ENCODE measurements at places on chromosomes 5 and 9.
A peak's percentile ranks its signal among the peaks of the same experiment; 100 is the strongest.

DNA sequence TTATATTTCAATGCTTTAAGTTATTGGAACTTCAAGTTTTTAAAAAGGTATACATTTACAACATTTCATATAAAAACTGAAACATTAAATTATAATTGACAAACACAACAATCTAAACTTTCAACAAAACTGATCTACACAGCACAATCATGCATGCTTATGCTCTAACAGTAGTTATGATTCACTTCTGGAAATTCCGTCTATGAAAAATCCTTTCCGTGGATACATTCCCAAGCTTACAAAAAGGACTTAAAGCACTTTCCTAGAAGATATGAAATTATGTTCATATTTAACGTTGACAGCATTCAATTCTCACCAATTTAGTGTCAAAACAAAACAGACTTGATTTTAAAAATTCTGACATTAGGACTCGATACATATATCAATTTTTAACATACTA is 3.7 kb downstream of the HNRNPH1 start:
- DNase-seq, result no peak

- DNase-seq, result no peak
Observed at GRCh38 chr5:53433026-53433425, 47.4 kb upstream of the FST start.

DNA sequence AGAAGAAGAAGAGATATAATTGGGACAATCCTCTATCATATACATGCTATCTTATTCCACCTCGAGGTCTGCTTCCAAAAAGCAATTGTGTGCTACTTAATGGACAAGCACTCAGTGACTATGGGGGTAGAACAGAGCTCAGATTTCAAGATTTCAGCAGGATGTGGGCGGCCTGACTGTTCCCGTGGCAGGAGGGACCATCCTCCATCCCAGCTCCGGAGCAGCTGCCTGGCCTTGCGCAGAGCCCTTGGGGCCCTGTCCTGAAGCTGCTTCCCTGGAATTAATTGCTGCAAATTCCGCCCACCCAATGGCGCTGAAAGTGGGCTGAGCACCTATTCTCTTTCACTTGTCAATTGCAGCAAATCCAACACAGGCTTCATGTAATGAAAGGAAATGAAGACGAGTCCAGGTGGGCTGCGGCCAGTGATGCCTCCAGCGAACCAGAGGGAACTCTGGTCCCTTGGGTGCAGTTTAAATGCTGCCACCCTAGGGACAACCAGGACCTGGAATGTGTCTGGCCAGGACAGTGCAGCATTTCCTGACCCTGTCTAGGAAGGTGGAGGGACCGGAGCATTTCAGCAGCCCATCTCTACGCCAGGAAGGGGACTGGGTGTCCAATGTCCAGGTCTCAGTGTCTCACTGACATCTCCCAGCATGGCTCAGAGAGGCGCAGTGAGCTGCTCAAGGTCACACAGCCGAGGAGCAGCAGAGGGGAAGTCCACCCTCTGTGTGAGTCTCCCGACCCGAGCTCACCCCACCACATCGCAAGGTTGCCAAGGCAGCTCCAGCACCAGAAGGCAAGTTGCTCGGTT is 50.5 kb upstream of the FCN1 start:
- no peak for DNase-seq

DNA sequence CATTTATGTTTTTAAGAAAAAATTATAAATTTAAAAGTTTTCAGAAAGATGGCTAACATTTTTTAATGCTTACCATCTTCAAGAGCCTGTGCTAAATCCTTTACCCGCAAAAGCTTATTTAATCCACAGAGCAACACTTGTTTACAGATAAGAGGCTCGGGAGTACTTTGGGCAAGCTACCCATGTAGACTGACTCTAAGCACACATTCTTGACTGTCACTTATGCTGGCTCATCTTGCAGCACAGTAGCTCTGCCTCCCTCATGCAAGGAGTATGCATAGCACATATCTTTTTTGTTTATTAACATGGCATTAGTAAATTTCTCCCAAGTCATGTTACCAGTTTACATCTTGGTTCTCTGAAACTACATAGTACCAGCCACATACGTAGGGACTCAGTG is 14.7 kb downstream of the SH3RF2 start:
- DNase-seq, result no peak

- no peak for DNase-seq
Observed at GRCh38 chr9:68454579-68455334, 85.9 kb downstream of the TMEM252 start.

DNA sequence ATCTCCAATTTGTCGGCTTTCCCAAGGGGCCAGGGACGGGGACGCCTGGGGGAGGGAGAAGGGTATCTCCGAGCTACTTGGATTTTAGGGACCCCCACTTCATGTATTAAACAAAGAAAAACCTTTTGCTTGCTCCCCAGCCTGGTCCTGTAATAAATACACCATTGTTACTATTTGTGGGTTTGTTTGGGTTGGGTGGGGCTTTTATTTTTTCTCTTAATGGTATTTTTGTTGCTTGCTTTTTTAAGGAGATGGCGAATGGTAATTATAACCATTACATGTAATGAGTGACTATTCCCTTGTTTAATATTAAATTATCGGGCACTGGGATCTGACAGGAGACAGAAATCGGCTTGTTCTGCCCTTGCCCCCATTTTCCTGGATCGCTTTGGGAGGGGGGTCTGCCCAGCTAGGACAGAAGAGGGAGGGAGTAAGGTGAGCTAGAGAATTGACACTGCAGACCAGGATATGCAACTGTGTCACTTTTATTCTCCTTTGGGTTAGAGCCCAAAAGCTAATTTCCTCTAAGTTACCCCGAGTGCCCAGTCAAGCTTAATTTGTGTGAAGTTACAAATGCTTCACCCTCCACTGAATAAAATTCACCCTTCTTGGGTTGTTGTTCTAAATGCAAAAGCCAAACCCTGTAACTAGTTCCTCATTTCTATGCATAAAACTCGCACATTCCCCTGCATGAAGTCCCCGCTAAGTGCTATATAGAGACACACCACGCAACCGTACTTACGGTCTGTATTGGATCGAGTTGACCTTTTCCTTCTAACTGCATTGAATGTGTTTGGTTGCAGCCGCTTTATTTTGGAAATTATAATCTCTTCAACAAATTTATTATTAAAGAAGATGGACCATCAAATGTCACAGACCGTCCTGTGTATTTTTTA is 1.6 kb upstream of the ZNF608 start:
- DNase-seq, result peak; percentile 84

- DNase-seq, result peak; percentile 85
Observed at GRCh38 chr5:136020383-136021015, 8.3 kb upstream of the TGFBI start.

DNA sequence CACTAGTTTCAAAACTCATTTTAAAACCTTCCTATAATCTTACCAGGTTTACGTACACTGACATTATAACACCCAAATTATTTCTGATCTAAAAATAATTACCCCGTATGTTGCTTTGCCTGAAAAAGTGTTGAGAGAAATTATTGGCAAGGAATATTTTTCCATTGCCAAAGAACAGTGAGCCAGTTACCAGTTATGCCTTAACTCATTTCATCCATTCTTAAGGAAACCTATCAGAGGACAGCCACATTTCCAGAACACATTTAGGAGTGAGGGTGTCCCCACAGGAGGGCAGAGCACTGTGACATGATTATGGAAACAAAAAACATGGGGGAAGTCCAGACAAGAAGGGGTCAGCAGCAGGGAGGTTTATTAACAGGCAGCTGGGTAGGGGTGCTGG is 52.2 kb downstream of the GABBR2 start:
- DNase-seq, result no peak

- DNase-seq, result no peak
Observed at GRCh38 chr5:94473936-94474335, 144.5 kb downstream of the KIAA0825 start.

GRCh38 chr9:19416143-19416542 is 7.3 kb downstream of the ACER2 start:
- DNase-seq, result no peak

- no peak for DNase-seq
Observed at GRCh38 chr9:2260417-2261306, 245.5 kb downstream of the SMARCA2 start.

GRCh38 chr5:95670568-95670967 is 12.2 kb downstream of the SPATA9 start:
- no peak for DNase-seq

GRCh38 chr9:69569738-69570451 is 102.3 kb downstream of the APBA1 start:
- DNase-seq, result no peak

- no peak for DNase-seq
Observed at GRCh38 chr5:41347569-41347968, 134.2 kb upstream of the C6 start.

GRCh38 chr5:76402886-76403765 is at the start of gene IQGAP2:
IQGAP2 (plus strand) TSS chr5:76403285; CDS start chr5:76403546, 261 bp downstream.
- DNase-seq, result peak; percentile 97

DNA sequence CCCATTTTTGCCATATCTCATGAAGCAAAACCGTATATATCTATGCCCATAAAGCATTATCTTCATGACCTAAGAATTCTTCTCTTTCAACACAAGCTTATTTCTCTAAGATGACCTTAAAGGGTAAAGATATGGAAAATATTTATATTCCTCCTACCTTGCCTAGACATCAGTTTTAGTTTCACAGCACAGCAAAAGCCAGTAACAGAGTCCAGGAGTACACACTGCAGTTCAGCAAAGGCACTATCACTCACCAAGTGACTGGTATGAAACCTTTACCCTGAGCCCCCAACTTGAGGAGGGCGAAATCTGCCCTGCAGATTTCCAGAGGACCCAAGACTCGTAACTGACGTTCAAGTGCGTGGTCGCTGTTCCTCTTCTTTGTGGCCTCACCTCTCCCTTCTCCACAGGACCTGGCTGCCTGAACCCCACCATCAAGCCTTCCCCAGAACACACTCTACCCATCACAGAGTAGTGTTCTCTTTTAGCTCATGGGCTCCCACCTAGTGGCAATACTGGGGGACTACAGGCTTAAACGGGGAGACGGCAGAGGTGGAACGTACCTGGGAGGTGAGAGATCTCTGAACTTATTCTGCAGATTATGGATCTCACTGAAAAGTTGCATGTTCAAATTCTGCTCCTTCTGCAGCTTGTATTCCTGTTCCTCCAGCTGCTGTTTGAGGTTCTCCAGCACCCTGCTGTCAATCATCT is 141.0 kb downstream of the CDK5RAP2 start:
- DNase-seq, result peak; percentile 17

- DNase-seq, result peak; percentile 61
Observed at GRCh38 chr5:28766565-28767158, 1728.3 kb upstream of the CDH9 start.

DNA sequence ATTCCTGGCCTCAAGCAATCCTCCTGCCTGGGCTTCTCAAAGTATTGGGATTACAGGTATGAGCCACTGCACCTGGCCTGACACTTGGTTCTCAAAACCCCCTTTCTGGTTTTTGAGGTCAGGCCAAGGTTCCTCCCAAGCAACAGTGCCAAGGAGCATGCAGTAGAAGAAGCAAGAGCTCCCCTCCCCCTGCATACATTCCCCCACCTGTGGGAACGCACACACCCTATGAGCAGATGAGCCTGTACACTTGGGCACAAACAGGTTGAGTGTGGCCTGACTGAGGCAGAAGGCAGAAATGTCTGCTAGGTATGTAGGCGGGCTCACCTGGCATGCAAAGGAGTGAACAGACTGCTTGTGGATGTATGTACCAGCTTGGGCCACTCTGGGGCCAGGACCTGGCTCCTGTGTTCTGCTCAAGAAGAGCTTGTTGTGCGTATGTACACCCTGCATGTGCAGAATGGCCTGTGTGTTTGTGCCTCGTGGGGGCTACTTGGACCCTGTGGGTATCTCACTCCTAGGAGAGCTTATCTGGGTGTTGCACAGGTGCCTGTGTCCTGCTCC is 1.7 kb downstream of the GPRIN1 start:
- DNase-seq, result no peak

DNA sequence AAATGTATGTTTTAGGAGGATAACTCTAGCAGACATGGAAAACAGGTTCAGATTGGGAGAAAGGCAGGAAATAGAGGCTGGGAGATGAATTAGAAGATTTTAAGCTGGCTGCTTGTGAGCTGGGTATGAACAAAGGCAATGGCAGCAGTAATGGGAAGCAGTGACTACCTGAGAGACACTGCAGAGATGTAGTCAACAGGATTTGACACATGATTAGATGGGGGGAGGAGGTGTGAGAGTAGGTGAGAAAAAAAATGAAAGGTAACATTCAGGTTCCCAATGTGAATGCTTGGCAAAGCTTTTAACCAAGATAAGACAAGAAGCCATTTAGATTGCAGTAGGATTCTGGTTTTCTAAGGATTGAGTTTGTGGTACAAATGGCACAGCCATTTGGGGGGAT is 22.8 kb upstream of the IFNE start:
- no peak for DNase-seq

DNA sequence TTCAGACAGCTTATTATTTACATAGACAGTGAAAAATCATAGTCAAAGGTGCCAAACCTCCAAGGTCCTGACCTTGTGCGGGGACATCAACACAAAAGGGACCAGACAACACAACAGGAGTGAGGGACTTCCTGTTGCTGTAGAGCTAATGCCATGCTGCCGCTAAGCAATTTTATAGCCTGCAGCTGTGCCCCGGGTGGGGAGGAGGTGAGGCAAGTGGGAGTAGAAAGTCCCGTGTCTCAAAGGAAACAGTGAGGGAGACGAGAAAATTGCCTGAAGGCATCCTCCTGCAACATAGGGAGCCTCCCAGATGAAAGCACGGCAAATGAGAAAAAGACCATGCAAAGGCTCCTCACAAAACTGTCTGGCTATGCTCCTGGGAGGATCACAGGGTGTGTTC is 58.8 kb downstream of the CAAP1 start:
- DNase-seq, result no peak

Data from common myeloid progenitor, CD34-positive (primary cell).